AG20443 (cell line): ENCODE measurements at places on chromosomes 3 and 15.

- DNase-seq: no peak
Observed at GRCh38 chr3:181998828-181999227, 287.1 kb downstream of the SOX2 start.

DNA sequence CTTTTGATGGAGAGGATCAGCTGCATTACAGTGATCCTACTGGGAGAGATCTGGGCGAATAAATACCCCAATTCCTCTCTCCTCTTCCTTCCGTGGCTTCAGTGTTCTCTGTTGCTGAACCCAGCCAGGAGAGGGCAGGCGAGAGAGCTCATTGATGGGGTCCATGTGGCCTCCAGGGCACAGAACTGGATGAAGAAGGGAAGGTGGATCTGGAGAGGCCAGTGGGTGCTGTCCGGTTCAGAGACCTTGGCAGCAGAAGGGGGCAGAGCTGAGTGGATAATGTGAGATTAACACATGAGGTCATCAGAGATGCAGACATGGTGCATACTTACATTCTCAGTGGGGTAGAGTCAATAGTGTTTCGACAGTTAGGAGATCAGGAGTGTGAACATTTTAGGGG is 193.6 kb downstream of the CLSTN2 start:
- peak; percentile 67 for DNase-seq

DNA sequence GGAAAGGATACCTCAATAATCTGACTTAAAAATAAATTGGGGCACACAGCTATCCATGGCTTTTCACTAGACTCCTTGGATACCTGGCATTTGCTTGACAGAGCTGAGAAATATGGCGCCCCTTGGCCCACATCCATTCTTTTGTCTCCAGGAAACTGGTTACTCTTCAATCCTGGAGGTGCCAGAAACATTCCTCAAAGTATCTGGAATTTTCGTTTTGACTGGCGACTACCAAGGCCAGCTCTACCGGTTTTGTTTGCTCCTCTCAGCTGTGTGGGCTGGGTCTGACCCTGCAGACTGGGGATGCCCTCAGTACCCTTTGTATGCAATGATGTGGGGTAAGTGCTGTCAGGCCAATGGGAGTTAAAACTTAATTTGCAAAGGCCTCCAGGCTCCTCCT is 27.0 kb downstream of the KATNBL1 start:
- DNase-seq: no peak

DNA sequence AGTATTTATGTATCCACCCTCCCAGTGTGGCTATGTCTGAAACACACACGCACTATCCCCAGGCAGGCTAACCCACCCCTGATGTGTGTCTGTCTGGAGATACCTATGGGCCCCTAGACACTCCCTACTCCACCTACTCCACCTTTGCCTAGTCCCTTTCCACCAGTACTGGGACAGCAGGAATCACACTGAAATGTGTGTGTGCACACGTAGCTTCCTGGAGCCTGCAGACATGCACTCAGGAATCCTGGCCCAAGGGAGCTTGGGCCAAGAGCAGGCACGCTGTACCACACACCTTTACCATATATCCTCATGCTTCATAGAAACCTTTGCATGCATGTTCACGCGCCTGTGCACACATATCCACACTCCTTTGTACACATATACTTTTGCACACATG is 6.9 kb upstream of the PTH1R start:
- DNase-seq: no peak
